GM13976 (cell line): ENCODE measurements at places on chromosomes 4 and X.

DNA sequence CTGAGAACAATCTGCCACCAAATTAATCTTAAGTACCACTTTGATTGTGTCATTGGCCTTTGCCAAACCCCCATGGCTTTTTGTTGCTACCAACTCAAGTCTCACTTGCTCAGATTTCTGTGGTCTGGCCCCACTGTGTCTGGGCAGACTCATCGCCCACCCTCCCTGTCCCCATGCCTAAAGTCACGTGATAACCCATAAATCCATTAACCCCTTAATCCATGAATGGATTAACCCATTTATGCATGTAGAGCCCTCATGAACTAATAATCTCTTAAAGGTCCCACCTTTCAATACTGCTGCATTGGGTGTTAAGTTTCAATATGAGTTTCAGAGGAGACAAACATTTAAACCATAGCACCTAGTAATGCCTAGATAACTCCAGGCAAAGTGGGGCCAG, 78.5 kb upstream of the BLTP1 start:
- DNase-seq = no peak

DNA sequence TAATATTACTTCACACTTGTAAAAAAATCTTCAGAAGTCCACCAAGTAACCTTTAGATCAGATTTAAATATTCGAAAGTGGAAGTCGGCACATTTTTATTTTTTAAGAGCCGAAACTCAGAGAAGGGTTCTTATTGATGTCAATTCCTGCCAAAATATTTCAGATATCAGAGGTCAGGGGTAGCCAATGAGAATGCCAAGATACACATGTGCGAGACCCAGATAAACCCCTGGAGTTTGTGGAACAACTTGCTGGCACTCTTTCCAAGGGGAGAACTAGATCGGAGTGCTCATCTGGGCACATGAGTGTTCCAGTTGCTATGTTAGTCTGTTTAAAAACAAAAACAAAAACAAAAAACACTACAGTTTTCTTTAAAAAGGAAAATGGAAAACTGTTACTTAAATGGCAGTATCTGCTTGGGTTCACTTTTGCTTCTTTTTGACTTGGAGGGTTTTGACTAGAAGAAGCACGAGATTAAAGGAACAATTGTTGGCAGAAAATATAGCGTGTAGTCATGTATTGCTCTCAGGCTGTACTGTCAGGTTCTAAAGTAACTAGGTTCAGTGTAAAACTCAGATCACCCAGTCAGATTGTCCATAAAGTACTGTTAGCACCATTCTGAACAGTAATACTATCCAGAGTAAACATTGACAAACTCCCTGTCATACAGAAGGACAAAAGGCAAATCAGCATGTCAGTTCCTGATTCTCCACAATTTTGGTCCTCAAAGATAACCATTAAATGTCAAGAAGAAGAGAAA, 188.0 kb upstream of the PACRGL start:
- no peak for DNase-seq

DNA sequence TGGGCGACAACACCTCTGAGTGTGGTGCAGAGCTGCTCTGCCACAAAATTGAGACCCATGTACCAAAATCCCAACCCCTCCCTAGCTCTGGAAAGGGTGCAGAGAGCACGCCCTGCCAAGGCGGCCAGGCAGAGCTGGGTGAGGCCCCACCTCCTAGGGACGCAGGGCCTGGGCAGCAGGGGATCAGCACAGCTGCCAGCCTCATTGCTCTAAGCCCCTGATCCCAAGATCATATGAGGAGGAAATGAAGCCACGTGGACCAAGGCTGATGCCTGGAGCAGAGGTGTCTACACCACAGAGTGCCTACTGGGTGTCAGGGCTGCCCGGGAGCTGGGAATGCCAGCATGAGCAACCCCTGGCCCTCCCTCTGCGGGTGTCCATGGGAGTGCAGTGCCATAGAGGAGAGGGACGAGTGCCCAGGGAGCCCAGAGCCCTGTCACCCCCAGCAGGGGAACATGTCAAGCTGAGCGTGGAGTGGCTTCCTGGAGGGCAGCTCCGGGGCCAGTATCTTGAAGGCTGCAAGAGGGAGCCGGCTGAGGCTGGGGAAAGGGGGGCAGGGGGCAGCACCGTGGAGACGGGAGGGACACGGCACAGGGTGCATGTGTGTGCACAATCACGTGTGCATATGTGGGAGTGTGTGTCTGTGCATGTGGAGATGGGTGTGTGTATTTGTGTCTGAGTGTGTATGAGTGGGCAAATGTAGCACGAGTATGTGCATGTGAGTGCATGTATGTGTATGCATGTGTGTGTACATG, 63.9 kb upstream of the PSAPL1 start:
- DNase-seq = no peak

GRCh38 chrX:30898886-30899285, 9.8 kb upstream of the TAB3 start:
- no peak for DNase-seq

- no peak for DNase-seq
Observed at GRCh38 chr4:168440442-168441264, 39.6 kb downstream of the DDX60L start.

GRCh38 chr4:26032142-26032541, 118.1 kb downstream of the SMIM20 start:
- DNase-seq = no peak

- DNase-seq = no peak
Observed at GRCh38 chr4:96992443-96992842, 1150.8 kb downstream of the STPG2 start.

- peak; percentile 49 for DNase-seq
Observed at GRCh38 chr4:77818073-77818601, 1.0 kb downstream of the CNOT6L start.

DNA sequence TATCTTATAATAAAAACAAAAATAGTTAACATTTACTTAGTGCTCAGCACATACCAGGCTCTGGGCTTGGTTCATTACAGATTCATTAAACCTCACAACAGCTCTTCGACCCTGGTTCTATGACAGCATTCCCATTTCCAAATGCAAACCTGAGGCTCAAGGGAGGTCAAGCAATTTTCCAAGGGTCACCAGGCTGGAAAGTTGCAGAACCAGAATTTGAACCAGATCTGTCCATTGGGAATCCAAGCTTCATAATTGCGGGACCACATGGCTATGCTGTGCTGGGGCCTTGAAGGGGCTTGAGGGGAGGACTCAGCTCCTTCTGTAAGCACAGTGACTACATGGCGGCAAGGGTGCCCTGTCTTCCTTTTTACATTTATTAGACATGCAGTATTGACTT, 197.3 kb upstream of the LNX1 start:
- no peak for DNase-seq

- no peak for DNase-seq
Observed at GRCh38 chr4:6767748-6768538, 14.6 kb upstream of the KIAA0232 start.

GRCh38 chr4:89319756-89320155, 12.2 kb upstream of the GPRIN3 start:
- DNase-seq = no peak

GRCh38 chr4:150768497-150768896, 186.5 kb downstream of the MAB21L2 start:
- DNase-seq = no peak

GRCh38 chrX:19956923-19957322, 33.9 kb downstream of the BCLAF3 start:
- DNase-seq = no peak

- no peak for DNase-seq
Observed at GRCh38 chr4:62243895-62244294, 1043.8 kb downstream of the ADGRL3 start.

DNA sequence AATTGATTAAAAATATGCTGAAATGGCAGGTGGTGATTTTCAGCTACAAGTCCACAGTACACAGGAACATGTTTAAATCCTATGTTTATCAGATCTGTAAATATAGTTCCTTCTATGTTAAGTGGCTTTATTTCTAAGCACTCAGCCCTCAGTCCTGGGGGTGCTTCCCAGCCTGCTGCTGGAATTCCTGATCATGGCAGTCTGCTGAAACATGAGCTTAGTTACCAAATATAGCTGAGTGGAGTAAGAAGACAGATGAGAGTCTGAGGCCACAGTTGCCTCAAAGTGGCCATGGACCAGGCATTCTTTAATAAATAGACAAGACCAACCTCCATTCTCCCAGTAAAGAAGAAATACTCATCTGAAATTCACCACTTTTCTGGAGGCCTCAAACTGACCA, 17.1 kb upstream of the DDX60 start:
- no peak for DNase-seq

DNA sequence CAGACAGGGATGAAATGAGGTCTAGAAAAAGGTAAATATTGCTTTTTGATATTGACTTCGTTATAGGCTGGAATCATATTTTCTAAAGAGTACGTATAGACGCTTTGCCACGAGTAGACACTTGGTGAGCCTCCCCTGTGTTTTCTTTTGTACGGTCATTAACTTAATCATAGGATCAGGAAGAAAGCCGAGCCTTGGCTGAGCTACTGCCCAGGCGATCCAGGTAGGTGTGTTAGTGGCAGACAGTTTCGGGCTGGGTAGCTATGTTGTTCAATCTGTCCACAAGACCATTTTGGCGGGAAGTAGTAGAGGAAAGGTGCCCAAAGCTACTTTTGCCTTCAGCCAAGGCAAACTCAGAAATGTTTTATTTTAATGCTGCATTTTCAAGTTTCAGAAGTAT, 8.8 kb downstream of the PRDM8 start:
- DNase-seq = no peak

- DNase-seq = peak; percentile 21
Observed at GRCh38 chrX:102599084-102599950, at the start of gene ARMCX5. Gene ARMCX5, plus strand, starts transcription at chrX:102599515. Its CDS starts 2,627 bp downstream, at chrX:102602142.

GRCh38 chrX:21656587-21657317, 1.4 kb downstream of the KLHL34 start:
- no peak for DNase-seq

DNA sequence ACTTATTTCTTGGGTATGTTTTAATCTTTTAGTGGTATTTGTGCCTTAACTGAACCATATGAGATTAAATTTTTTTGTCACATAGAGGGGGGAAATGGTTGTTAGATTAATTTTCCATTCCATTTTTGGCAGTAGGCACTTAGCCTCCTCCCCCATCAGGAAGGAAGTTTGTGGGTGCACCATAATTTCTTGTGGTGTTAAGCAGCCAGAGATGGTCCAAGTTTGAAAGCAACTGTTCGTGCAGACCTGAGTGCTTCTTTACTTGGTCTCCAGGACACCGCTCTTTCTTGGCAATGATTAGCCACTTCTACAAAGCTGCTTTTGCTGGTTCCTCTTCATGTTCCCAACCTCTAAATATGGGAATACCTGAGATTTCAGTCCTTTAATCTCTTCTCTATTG, 92.7 kb upstream of the RPL34 start:
- DNase-seq = no peak

DNA sequence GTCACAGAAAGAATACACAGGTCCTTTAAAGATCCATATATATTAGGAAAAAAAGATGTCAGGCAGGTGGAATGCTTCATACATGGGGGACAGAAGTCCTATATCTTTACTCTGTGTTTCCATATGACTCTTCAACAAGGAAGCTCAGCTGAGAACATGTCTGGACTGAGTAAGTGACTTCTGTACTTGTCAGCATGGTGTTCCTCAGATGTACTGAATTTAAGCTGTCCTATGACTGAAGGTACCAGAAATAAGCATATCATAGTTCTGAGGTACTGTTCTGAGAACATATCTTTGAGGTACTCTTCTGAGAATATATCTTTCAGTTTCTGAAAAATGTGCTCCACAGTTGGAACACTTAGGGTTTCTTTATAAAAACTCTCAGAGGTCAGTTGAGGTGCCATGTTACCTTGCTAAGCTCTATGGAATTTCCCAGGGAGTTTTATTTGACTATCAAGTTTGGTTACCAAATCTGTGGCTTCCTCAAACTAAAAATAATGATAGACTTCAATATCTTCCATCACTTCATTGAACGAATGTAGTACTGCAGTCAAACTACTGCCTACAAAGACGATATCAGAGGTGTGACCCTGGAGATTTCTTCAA, 597.2 kb upstream of the GNPDA2 start:
- DNase-seq = no peak

DNA sequence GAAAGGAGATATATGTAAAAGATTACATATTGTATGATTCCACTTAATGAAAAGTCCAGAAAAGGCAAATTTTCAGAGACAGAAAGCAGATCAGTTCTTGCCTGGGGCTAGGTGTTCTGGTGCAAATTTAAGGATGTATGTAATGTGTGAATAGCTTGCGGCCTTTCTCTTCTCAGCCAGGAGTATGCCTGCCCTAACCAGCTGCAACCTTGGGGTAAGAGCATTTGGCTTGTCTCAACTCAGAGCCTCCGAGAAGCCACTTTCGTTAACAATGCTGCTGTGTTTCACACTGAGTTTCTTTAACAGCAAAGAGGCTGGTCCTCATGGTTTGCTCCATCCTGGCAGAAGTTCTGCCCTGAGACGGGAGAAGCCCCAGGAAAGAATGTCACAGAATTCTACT, 102.7 kb downstream of the SPCS3 start:
- no peak for DNase-seq

GRCh38 chrX:131650637-131651410, 107.0 kb downstream of the OR13H1 start:
- DNase-seq = no peak

GRCh38 chr4:72448231-72448630, 120.8 kb downstream of the ADAMTS3 start:
- no peak for DNase-seq

- peak; percentile 68 for DNase-seq
Observed at GRCh38 chr4:152643153-152644035, 36.4 kb downstream of the TMEM154 start.

- no peak for DNase-seq
Observed at GRCh38 chr4:146439999-146440398, 81.7 kb downstream of the SLC10A7 start.

- DNase-seq = no peak
Observed at GRCh38 chr4:126827669-126828068, 805.1 kb upstream of the INTU start.

DNA sequence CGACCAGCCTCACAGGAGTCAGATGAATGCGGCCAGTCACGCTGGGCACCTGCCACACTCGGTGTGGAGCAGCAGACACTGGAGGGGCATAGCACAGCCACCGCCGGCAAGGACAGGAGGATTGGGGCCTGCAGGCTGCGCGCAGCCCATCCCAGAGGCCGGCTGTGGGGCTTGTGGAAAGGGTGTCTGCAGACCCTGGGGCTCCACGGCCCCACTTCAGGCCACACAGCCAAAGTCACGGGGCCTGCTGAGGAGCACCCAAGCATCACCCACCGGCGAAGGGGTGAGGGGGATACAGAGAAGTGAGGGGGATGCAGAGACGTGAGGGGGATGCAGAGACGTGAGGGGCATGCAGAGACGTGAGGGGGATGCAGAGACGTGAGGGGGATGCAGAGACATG, 70.1 kb downstream of the FAM53A start:
- DNase-seq = no peak

- no peak for DNase-seq
Observed at GRCh38 chr4:135497563-135498152, 1296.1 kb upstream of the PABPC4L start.

GRCh38 chr4:34720571-34720970, 1523.7 kb downstream of the ARAP2 start:
- DNase-seq = no peak
